ENCODE measurements at places on chromosomes 11 and 22.
A peak's percentile ranks its signal among the peaks of the same experiment; 100 is the strongest.

DNA sequence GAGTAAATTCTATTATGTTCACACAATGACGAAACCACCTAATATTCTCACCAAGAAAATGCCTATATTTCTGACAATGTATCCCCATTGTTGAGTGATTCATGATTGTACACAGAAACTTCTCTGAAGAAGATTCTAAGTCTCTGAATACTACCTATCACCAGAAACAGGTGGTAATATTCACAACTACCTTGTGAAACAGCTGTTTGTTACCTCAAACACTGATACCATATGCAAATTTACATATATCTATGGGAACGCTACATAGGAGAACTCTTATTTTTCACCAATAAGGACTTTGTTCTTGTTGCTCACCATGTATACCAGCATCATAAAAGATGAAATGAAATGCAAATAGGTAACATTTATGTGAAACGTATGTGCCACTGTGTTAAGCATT, 59.3 kb downstream of the PDGFD start:
- no peak for DNase-seq

DNA sequence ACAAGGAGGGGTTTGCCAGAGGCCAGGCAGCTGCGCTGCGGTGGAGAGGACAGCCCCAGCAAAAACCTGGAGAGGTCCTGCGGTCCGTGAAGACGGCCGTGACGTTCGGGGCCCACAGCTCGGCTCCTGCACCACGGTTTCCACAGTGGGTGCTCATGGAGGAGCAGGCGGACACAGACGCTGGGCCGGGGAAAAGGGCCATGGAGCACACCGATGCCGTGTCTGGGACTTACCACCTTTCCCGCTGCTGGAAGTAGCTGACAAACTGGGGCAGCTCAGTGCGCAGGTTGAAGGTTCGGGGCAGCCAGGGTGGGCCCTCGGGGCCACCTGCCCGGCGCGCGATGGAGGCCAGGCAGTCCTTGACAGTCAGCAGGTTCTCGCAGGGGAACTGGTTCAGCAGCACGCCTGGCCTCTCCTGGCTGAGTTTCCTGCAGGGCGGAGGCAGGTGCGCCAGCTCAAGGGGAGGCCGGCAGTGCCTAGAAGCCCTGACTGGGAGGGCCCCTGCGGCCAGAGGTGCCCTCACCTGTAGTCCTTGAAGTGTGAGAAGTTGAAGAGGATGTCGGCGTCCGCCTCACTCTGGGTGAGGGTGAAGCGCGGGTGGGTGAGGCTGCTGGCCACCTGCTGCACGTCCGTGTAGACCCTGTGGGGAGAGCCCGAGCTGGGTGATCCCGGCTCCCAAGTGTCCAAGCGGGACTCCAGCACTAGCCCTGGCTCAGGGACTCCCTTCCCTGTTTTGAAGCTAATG, 12.8 kb downstream of the TTLL12 start:
- no peak for DNase-seq

GRCh38 chr22:31248138-31248745, 36.1 kb downstream of the LIMK2 start:
- DNase-seq = peak; percentile 26

DNA sequence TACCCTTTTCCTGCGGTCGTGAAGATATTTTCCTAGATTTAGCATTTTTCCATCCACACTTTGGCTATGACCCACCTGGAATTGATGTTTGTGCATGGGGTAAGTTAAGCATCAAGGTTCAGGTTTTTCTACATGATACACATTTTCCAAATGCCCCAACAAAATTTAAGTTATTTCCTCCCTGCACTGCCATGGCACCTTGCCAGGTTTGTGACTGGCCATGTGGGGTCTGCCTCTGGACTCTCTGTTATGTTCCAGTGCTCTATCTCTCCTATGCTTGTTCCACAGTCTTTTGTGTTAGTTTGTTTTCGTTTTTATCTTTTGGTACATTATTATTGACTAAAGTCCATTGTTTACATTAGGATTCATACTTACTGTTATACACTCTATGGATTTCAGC, 934.3 kb downstream of the TBC1D22A start:
- no peak for DNase-seq

GRCh38 chr22:40198733-40199132, 21.0 kb downstream of the TNRC6B start:
- DNase-seq = no peak

- peak; percentile 56 for DNase-seq
Observed at GRCh38 chr11:76672431-76673175, 2.1 kb upstream of the LRRC32 start.

GRCh38 chr11:34869425-34869824, 46.8 kb downstream of the APIP start:
- DNase-seq = no peak

GRCh38 chr11:121047926-121048325, 24.0 kb downstream of the TBCEL start:
- no peak for DNase-seq

DNA sequence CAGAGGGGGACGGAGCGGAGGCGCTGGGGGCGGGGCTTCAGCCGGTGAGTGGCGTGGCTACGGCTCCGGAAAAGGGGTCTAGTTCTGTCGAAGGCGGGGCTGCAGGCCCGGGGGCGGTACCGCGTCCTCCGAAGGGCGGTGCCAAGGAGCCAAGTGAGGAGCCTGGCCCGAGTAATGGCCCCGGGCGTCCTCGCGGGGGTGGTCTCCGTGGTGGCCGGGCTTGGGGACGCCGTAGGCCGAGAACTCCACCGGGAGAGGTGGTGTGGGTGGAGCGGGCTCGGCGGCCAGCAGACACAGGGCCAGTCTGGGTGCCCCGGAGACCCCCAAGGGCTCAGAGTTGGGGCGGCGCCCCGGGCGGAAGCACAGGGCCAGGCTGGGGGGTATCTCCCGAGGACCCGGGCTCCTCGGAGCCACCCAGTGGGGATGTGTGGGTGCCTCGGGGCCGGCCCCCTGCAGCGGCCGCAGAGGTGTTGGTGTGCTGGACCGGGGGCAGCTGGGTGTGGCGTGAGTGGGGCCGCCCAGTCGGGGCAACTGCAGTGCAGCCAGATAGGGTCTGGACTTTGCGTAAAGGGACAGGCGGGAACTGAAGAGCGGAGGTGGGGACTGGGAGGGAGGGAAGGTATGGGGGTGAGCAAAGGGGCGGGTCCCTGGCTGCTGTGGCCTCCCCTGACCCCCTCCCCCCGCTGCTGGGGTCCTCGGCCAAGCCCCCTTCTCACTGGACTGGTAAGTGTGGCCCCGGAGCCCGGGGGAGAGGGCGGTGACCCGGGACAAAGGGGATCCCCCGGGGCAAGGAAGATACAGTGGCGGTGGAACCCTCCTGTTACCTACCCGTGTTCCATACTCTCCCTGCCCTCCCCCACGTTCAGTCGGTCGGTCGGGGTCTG, 838 bp downstream of the FKBP2 start:
- peak; percentile 86 for DNase-seq

DNA sequence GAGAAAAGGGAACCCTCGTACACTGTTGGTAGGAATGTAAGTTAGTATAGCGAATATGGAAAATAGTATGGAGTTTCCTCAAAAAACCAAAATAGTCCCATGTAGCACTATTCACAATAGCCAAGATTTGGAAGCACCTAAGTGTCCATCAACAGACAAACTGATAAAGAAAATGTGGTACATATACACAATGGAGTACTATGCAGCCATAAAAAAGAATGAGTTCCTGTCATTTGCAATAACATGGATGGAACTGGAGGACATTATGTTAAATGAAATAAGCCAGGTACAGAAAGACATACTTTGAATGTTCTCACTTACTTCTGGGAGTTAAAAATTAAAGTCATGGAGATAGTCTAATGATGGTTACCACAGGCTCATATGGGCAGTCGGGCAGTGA, 64.0 kb upstream of the RAB1B start:
- no peak for DNase-seq

- no peak for DNase-seq
Observed at GRCh38 chr22:48647606-48648515, 1179.8 kb downstream of the BRD1 start.

- DNase-seq = peak; percentile 7
Observed at GRCh38 chr11:27319072-27319471, 43.9 kb downstream of the CCDC34 start.

GRCh38 chr11:61377461-61378160, 14.8 kb upstream of the TMEM216 start:
- DNase-seq = no peak

DNA sequence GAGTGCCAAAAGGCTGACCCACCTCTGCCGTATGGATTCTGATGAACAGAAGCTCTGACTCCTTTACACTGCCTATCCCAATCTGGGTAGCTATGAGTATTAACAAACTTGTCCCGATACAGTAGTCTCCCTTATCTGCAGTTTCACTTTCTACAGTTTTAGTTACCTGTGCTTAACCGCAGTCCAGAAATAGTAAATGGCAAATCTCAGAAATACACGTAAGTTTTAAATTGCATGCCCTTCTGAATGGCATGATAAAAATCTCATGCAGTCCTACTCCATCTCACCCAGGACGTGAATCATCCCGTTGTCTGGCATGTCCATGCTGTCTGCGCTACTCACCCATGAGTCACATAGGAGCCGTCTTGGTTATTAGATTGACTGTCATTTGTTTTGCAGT, 68.8 kb downstream of the SNX19 start:
- no peak for DNase-seq

DNA sequence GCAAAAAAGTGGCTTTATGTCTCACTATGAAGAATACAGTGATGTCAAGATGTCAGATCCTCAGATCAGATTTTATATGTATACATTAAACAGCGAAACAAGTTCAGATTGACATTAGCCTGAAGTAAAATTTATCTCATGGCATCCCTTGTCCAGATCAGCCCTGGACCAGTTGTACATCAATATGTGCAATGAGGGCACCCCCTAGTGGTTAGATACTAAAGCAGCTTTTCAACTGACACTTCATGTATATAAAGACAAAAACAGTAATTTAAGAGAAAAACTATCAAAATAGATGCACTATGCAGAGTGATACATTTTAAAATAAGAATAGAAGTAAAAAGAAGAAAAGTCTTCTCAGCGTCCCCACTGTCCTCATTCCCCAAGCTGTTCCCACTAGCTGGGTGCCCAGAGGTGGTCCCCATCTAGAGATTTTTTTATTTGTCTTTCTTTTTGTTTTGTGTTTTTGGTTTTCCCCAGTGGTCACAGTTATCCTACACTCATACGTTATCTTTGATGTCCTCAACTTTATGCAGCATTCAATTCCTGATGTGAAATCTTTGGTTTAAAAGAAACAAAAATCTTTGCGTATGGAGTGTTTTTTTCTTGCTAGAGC, 2193.4 kb upstream of the RAG2 start:
- DNase-seq = peak; percentile 13

- DNase-seq = no peak
Observed at GRCh38 chr11:58912124-58912523, 27.2 kb upstream of the GLYATL1 start.

DNA sequence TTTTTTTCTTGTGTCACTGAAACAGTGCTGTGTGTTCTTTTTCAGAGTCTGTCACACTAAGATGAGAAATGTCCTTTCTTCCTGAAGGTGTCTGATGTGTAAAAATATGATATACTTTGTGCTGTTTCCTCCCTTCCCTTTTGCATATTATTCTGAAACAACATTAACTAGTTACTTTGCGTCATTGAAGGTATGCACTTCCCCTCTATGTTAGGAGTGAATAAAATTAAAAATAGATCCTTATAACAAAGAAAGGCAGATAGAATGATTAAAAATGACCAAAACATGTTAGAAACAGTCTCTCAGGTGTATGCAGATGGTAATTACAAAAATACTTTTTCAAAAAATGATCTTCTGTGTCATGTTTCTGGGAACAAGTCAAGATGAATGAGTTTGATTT, 1.6 kb upstream of the RAB30 start:
- no peak for DNase-seq

DNA sequence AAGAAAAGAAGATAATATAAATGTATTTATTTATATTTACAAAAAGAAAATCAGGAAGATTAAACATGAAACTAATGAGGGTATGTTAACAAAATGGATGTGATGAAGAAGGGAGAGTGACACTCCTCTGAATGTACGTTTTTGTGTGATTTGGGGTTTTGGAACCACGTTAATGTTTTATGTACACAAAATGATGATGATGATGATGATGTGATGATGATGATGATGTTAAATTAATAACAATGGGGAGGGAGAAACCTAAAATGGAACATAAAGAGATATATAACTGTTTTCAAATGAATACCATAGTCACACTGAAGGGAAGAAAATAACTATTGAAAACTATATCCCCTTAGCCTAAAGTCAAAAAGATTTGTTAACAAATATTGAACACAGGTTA, 143.1 kb downstream of the RCN1 start:
- DNase-seq = no peak

DNA sequence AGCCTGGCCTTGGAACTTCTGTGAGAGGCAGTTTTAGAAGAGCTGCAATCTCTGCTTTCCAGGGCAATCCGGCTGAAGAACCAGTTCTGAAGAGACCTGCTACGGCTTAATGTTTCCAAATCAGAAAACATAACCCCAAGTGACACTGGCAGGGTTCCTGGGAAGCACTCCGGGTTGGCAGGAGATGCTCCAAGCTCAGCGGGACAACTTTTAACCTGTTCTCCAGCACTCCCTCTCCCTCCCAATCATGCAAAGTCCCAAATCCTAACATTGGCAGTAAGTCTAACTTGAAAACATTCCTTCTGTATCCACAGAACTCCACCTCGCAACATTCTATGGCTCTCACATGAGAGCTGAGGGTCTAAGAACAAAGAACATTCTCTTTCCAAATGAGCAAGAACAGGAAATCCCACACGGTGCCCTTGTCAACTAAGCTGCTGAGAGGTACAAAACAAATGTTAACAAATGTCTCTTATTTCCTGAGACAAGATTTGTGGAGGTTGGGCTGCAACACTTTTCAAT, 48.5 kb upstream of the MN1 start:
- no peak for DNase-seq

DNA sequence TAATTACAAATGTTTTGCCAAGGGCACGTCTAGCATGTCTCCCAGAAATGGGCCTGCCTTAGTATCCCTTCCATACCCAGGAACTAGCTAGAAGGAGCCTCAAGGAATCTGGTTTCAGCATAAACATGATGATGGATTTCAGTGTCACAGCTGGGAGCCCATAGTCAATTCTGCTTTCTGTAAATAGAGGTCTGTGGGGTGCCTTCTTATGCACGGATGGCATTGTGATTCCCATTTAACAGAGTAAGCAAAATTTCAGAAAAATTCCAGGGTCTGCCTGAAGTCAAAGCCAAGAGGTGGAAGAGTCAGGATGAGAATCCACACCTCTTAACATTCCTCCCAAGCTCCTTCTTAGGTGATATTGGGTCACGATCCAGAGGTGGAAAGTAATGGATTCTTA, 12.1 kb downstream of the DUSP18 start:
- no peak for DNase-seq

All from GM19239 (cell line).